ENCODE measurements at places on chromosomes 5 and 9.

- no peak for DNase-seq
- no peaks in the 10 kb centered on the region for H3K4me1 ChIP-seq
- peaks cover 4% of the 10 kb centered on the region for H3K27me3 ChIP-seq
- H3K27ac ChIP-seq, result no peak overlapping the region
Measured at GRCh38 chr5:65142511-65143011, 339.2 kb downstream of the ADAMTS6 start.

GRCh38 chr5:178429491-178430185 lies 160.6 kb downstream of the COL23A1 start:
- no peaks in the 10 kb centered on the region for H3K4me1 ChIP-seq
- H3K27ac ChIP-seq, result no peak overlapping the region
- DNase-seq, result no peak
- H3K27me3 ChIP-seq, result peaks cover 32% of the 10 kb centered on the region
- no peak overlapping the region for H3K4me3 ChIP-seq
- no peaks in the 10 kb centered on the region for H3K36me3 ChIP-seq

GRCh38 chr5:32767948-32768467 lies 56.9 kb downstream of the NPR3 start:
- no peaks in the 10 kb centered on the region for H3K36me3 ChIP-seq
- H3K4me3 ChIP-seq, result no peak overlapping the region
- no peaks in the 10 kb centered on the region for H3K4me1 ChIP-seq
- DNase-seq, result no peak
- peaks cover 12% of the 10 kb centered on the region for H3K27me3 ChIP-seq

- no peaks in the 10 kb centered on the region for H3K4me1 ChIP-seq
- no peak overlapping the region for H3K27ac ChIP-seq
- no peaks in the 10 kb centered on the region for H3K36me3 ChIP-seq
Measured at GRCh38 chr5:149618581-149619248, 37.4 kb downstream of the ARHGEF37 start.

DNA sequence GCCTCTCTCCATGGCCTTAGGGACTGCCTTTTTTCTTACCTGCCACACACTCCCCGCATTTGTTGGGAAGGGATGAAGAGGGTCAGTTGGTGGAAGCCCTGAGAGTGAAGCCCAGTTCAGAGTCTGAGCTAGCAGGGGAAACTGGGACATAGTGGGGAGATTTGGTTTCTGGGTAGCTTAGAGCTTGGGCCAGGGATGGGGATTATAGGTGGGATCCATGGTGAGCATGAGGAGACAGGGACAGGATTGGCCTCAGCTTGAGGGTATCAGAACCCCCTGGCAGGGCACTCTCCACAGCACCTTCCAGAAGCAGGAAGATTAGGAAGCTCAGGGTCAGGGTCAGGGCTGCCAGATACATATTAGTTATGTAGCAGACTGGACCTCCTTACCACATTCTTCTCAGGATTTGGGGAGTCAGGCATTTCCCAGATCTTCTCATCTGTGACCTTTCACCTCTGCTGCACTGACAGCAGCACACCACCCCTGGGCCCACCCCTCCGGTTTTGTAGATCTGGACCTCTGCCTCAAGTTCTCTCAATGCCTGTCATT lies 17.9 kb downstream of the OR13J1 start:
- no peak overlapping the region for H3K27ac ChIP-seq
- no peaks in the 10 kb centered on the region for H3K36me3 ChIP-seq
- no peak overlapping the region for H3K4me3 ChIP-seq
- no peaks in the 10 kb centered on the region for H3K27me3 ChIP-seq

DNA sequence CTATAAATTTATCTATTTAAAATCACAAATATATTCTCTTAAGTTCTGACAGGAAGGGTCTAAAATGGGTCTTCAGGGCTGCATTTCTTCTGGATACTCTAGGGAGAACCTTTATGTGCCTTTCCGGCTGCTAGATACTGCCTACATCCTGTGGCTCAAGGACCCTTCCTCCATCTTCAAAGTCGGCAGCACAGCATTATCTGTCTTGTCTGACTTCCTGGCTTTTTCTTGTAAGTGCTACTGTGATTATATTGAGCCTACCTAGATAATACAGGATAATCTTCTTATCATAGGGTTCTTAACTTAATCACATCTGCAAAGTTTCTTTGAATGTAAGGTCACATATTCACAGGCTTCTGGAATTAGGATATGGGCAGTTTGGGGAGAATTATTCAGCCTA lies 943.8 kb upstream of the TYRP1 start:
- no peaks in the 10 kb centered on the region for H3K4me1 ChIP-seq
- H3K4me3 ChIP-seq, result no peak overlapping the region
- H3K36me3 ChIP-seq, result no peaks in the 10 kb centered on the region
- DNase-seq, result no peak
- no peaks in the 10 kb centered on the region for H3K27me3 ChIP-seq

- H3K27ac ChIP-seq, result no peak overlapping the region
- no peaks in the 10 kb centered on the region for H3K4me1 ChIP-seq
- no peak overlapping the region for H3K4me3 ChIP-seq
Measured at GRCh38 chr5:107005653-107006052, 665.1 kb downstream of the EFNA5 start.

DNA sequence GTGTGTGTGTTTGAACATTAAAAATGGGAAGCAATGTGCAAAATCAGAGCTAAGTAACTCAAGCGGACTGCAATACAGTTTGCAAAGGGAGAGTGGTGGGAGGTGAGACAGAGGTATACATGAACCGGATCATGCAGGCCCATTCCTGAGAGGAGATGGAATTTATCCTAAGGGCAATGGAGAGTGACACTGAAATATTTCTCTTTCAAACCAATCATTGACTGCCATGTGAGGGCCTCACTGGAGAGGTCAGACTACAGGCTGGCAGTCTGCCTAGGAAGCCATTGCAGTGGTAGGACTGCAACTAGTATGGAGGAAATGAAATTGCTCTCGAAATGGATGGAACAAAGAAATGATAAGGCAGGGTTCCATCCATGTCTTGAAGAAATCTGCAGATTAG lies 34.8 kb downstream of the TNFSF15 start:
- no peak for DNase-seq
- no peaks in the 10 kb centered on the region for H3K36me3 ChIP-seq
- H3K4me1 ChIP-seq, result peaks cover under 1% of the 10 kb centered on the region

DNA sequence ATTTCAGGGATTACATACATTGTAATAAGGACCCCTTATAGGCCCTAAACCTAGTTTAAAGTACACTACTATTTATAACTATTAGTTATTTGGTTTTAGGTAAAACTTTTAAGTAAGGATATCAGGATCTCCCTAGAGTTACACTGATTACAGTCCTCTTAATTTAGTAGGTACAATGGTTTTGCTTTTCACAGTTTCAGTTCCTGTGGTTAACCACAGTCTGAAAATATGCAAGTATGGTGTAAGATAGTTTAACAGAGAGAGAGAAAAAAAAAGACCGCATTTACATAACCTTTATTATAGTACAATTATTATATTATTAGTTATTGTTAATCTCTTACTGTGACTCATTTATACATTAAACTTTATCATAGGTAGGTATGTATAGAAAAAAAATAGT lies 725.3 kb upstream of the PTPRD start:
- no peak for DNase-seq
- no peaks in the 10 kb centered on the region for H3K27me3 ChIP-seq
- no peak overlapping the region for H3K27ac ChIP-seq

- no peak overlapping the region for H3K27ac ChIP-seq
- H3K36me3 ChIP-seq, result peaks cover 53% of the 10 kb centered on the region
- no peak overlapping the region for H3K4me3 ChIP-seq
- H3K27me3 ChIP-seq, result no peaks in the 10 kb centered on the region
- H3K4me1 ChIP-seq, result no peaks in the 10 kb centered on the region
- DNase-seq, result no peak
Measured at GRCh38 chr9:2824054-2824453, 19.8 kb downstream of the PUM3 start.

GRCh38 chr5:67341478-67341877 lies 144.9 kb upstream of the CD180 start:
- H3K36me3 ChIP-seq, result no peaks in the 10 kb centered on the region
- no peaks in the 10 kb centered on the region for H3K4me1 ChIP-seq
- no peak overlapping the region for H3K27ac ChIP-seq
- no peak for DNase-seq
- no peak overlapping the region for H3K4me3 ChIP-seq
- H3K27me3 ChIP-seq, result peaks cover 3% of the 10 kb centered on the region
